ENCODE measurements at places on chromosomes 12 and 14.

DNA sequence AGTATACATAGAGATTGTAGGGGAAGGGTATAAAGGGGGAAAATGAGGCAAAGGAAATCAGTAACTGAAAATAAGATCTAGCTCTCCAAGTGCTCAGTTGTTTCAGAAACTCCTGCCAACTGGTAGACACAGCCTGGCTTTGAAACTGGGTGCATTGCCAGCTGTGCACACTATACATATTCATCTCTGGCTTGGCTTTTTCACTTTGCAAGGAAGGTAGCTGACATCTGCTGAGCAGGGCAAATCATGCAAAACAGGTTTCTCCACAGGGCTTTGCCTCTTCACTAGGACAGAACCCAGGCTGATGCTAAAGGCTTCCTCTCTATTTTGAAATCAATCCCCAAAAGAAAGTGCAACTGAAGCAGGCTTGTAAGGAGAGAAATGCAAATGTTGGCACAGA is 101.5 kb downstream of the HELB start:
- DNase-seq, result no peak

GRCh38 chr12:43551971-43552559 is at the start of gene ADAMTS20:
Gene ADAMTS20, minus strand, starts transcription at chr12:43552203. Its CDS starts 282 bp downstream, at chr12:43551921.
- DNase-seq, result no peak

DNA sequence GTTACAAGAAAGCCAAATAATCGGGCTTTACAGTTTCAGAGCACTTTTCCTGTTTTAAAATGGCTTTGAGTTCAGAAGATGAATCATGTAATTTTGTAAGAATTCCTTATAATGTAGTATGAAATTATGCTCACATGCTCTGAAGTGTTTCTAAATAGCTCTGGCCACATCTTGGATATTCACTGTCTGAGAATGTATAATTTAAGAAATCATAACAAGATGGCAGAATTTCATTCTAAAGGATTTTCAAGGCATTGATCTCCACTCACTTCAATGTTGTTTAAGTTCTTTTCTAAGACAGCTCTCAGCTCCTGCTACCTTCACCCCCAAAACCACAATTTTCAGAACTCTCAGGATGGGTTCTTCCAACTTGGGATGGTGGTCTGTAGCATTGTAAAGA is 180.1 kb downstream of the DACT1 start:
- no peak for DNase-seq

GRCh38 chr12:20024194-20024593 is 344.1 kb upstream of the PDE3A start:
- DNase-seq, result no peak

DNA sequence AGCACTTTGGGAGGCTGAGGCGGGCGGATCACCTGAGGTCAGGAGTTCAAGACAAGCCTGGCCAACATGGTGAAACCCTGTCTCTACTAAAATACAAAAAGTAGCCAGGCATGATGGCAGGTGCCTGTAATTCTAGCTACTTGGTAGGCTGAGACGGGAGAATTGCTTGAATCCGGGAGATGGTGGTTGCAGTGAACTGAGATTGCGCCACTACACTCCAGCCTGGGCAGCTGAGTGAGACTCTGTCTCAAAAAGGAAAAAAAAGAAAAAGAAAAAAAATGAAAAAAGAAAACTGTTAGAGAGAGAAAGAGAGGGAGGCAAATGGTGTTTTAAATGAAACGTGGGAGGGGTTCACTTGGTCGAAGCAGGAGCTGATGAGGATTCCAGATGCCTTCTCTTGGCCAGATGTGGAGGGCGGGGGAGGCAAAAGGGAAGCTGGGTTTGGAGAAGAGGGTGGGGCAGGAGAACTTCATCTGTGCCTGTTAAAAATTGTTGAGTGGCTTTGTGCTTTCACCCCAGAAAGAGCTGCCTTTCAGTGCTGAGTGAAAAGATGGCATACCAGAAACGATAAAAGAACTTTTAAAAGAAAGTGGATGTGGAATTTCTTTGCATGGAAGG is 1.1 kb downstream of the EMP1 start:
- DNase-seq, result no peak

DNA sequence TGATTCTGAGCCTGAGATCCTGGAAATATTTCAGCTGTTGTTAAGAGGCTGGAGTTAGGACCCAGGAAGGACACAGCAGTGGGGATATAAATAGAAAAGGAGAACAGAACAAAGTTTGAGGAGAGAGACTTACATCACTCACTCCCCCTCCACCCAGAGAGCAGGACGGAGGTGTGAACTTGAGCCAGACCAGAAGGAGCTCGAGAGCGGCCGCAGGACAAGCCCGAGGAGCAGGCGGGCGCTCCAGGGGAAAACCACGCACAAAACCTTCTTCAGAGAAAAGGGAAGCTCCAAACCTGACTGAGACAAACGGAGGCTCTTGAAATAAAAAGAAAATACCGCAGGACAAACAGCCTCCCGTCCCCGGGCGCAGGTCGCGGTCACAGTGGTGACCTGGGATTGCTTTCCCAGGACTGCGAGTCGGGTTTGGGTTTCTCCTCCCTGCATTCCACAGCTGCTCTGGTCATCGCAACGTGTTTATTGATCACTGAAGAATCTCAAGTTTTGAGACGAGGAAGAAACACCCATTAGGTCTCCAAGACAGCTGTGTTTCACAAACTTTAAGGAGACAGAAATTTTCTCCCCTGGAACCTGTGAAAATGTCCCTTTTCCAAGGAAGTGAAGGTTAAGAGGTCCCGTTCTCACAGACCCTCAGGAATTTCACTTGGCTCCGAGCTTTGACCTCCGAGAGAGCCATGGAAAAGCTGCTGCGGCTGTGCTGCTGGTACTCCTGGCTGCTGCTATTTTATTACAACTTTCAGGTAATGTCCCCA is at the start of gene ADGRD1:
Gene ADGRD1, plus strand, starts transcription at position 137 of the 773 bp plus-strand sequence. Its CDS starts 559 bp downstream, at position 696.
- DNase-seq, result peak; percentile 90

DNA sequence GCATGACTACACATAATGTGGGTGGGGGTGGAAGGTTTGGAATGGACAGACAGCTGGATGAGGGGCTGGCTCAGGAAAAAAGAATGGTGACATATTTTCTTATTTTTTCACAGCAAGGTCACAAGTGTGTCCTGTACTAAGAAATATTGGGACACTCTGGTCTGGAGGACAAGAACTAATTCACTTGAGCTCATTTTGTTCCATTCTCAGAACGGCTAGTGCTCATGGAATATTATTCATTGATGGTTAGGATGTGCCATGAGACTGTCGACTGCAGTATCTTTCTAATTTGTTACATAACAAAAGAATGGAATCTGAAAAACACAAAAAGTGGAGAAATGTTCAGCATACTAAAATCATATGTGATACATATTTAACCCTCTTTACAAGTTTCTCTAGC is 149.5 kb downstream of the BMP4 start:
- DNase-seq, result no peak

DNA sequence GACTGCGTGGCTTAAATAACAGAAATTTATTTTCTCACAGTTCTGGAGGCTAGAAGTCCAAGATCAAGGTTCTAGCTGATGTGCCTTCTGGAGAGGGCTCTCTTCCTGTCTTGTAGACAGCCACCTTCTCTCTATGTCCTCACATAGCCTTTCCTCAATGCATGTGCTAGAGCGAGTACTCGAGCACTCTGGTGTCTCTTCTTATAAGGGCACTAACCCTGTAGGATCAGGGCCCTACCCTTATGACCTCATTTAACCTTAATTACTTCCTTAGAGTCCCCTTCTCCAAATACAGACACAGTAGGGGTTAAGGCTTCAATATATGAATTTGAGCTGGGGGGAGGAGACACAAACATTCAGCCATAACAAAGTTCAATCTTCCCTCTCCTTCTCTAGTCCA is 10.2 kb downstream of the DHH start:
- no peak for DNase-seq

- DNase-seq, result no peak
Measured at GRCh38 chr14:75980856-75981255, 939 bp downstream of the TGFB3 start.

Measured in NB4 (cell line).